ENCODE measurements at places on chromosomes 6 and 20.
A peak's percentile ranks its signal among the peaks of the same experiment; 100 is the strongest.

- DNase-seq: no peak
Measured at GRCh38 chr6:66849843-66850242, 1142.8 kb upstream of the EYS start.

- DNase-seq: no peak
Measured at GRCh38 chr6:104928141-104928540, 28.8 kb upstream of the LIN28B start.

DNA sequence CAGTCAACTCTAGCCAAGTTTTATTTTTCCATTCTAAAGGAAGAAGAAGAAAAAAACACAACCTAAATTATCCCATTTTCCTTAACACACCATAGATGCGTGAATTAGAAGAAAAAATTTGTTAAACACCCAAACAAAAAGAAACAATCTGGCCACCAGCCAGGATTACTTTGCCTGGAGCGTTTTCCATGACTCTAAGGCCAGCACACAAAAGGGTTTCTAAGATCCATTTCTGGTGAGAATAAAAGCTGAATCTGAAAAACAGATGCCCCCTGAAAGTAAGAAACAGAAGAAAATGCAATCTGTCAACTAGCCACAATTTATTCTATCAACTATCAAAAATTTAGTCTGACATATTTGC lies 267.2 kb upstream of the SULF2 start:
- DNase-seq: no peak

- DNase-seq: no peak
Measured at GRCh38 chr6:127177030-127177922, 58.8 kb downstream of the RSPO3 start.

DNA sequence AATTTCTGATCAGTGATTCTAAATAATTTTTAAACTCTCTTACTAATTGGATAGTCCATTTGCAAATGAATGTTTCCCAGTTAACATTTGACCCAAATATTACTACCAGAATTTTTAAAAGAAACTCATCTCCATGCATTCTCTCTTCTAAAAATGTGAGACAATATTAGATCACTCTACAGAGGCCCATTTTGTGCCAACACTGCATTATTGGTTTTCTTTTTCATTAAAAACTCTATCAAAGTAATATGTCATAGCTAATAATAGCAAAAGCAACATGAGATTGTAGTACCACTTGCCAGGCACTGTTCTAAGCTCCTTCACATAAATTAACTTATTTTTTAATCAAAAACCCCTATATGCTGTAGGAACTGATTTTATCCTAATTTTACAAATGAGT lies 345.6 kb upstream of the PLCB4 start:
- no peak for DNase-seq

DNA sequence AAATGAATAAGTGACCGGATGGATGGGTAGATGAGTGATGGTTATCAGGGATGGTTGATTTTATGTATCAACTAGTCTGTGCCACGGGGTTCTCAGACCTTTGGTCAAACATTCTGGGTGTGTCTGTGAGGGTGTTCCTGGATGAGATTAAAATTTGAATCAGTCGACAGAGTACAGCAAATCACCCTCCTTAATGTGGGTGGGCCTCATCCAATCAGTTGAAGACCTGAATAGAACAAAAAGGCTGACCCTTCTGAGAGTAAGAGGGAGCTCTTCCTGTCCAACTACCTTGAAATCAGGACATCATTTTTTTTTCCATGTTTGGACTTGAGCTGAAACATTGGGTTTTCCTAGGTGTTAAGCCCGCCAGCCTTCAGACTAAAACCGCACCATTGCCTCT lies 136.4 kb upstream of the ATXN1 start:
- DNase-seq: no peak

- no peak for DNase-seq
Measured at GRCh38 chr6:37289931-37290330, 32.0 kb upstream of the TMEM217 start.

GRCh38 chr6:41577356-41578216 lies 31.4 kb downstream of the FOXP4 start:
- no peak for DNase-seq

DNA sequence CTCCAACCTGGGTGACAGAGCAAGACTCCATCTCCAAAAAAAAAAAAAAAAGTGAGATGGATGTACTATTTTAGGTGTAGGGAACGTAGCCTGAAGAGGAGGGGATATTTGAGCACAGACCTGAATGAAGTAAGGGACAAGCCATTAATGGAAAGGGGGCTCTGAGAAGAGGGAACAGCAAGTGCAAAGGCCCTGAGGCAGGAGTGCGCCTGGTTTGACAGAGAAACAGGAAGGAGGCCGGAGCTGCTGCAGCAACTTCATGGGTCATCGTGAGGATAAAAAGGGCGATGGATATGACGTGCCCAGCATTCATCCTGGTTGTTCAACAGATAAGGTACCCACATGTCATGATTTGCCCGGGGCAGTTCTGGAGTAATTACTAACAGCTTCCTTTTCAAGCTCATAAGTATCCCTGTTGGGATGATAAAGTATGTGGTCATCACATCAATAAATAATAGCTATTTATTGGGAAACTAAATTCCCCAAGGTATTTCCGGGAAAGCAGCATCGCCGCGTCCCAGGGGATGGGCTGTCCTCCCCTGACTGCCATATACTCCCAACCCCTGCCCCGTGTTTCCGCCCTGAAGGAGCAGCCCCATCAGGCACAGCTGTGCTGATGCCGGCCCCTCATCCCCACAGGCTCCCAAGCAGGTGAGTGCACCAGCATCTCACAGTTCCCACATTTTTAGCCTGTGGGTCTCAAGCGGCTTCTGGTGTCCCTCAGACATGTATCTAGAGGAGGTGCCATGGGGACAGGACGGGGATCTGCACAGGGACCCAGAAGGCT lies 43.4 kb downstream of the DLGAP4 start:
- DNase-seq: no peak

DNA sequence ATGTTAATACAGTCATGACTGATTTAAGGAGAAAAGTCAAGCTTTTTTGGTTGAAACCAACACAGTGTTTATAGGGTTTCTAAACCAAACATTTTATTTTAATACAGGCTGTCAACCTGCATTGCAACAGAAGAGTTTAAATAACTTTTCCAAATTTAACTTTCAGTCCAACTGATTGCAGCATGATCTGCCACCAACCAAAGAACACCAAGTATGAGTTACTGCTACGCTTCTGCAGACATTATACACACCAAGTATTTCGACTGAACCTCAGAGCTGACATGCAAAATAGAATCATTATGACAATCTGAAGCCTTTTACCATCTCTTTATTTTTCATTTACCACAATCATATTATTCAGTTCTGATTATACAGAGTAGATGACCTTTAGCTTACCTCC lies 151.2 kb upstream of the DST start:
- DNase-seq: no peak

DNA sequence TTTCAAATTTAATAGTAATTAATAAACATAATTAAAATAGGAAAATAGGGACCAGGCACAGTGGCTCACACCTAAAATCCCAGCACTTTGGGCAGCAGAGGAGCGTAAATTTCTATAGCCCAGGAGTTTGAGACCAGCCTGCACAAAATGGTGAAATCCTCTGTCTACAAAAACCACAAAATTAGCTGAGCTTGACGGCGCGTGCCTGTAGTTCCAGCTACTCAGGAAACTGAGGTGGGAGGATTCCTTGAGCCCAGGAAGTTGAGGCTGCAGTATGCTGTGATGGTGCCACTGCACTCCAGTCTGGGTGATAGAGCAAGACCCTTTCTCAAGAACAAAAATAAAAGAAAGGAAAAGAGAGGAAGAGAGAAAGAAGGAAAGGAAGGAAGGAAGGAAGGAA lies 1387.0 kb upstream of the ADGRB3 start:
- no peak for DNase-seq

GRCh38 chr6:71190809-71191208 lies 97.8 kb upstream of the OGFRL1 start:
- DNase-seq: no peak

DNA sequence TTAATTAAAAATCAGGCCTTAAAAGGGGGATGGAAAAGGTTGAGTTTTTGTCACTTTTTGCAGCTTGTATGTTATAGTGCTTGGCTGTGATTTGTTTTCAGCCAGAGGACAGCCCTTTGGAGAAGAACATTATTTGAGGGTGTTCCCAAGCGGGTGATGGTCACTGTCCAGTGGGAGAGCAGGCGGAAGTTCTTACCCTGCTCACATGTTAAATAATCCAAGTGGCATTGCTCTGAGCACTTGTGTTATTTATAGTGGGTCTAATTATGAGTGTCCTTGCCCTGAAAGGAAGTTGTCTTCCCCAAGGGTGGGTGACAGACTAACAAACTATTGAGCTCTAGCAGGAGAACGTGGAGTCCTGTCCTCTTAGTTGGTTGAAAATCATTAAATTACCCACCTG lies 49.5 kb downstream of the DOK5 start:
- no peak for DNase-seq

GRCh38 chr20:20333866-20334265 lies 34.0 kb upstream of the INSM1 start:
- no peak for DNase-seq

DNA sequence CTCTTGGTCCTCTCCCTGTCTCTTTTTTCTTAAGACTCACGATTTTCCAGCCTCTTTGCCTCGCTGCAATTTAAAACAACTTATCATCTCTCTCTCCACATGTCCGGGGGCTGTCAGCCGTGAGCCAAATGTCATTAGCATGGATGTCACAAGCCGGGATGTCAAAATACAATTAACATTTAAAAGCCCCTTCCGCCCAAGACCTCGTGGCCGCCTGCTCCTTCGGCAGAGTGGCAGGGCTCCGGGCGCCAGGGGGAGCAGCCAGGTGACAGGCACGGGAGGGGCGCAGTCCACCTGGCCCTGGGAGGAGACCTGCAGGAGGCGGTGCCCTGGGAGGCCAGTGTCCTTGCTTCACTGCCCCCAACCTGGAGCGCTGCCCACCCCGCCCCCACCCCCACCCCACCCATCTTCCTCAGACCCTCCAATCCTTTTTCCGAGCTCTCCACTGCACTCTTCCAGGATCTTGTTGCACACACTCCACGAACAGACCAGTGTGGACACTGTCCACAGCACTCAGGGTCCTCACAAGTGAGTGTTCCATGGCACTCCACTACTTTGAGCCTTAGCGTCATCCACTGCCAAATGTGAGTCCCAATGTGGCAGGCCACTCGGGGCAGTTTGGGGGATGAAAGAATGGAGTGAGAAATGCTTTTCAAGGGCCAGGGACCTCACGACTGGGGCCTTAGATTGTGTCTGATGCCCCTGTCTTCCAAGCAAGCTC lies 5.6 kb upstream of the GRM4 start:
- DNase-seq: no peak

DNA sequence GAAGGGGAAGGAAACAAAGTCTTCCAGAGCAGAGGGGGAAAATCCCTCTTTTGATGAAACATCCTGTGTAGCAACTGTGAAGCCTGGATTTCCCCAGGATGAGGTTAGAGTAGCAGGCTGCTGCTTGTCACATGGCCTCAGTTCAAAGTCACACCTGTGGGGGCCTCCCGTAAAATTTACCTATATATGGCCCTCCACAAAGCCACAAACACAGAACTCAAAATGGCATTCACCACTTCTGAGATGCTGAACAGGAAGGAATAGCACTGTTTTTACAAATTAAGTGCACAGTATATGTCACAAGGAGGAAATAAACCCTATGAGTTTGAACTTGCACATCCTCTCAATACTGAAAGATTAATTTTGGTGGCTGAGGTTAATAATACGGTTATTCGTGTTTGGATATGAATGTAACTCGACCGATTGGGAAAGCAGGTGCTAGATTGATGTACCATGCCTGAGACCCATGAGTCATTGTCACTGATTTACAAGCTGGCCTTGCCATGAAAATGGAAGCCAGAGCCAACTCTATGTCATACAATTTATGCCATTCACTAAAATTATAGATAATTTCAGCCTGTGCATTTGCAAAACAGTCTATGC lies 70.6 kb downstream of the SGK1 start:
- DNase-seq: peak; percentile 44

- no peak for DNase-seq
Measured at GRCh38 chr6:63295553-63296194, 24.1 kb downstream of the LGSN start.

DNA sequence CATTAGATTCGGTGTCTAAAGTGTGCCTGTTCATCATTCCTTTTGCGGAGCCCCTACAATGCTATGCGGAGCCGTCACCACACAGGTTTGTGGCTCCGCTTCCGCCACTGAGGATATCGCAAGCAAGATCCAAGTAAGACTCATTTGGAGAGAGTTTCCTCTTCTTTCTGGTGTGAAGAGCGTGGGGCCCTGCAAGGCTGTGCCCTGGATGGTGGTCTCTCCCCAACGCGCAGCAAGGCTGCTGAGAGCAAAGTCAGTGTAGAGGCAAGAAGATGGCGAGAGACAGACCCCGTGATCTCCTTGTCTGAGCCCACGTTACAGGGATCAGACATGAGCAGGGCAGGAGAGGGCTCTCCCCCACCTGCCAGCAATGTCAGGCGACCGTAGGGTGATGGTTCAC lies 96.3 kb upstream of the AFDN start:
- no peak for DNase-seq

GRCh38 chr6:162435071-162435470 lies 292.5 kb downstream of the PRKN start:
- DNase-seq: no peak

DNA sequence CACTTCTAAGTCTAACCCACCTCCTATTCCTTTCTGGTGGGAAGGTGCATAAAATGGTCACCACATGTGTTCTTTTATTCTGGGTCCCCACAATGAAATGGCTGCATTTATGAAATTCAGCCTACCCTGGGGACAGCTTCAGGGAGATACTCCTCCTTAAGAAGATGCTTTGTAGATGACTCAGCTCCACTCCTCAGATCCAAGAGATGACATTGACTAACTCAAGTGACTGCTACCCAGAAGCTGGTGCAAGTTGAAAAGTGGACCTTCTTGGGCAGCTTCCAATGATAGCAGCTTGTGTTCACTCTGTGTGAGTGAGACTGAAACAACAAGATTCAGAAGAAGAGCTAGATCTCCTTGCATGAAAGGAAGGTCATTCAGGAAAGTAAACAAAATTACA lies 113.4 kb downstream of the SCP2D1 start:
- no peak for DNase-seq

DNA sequence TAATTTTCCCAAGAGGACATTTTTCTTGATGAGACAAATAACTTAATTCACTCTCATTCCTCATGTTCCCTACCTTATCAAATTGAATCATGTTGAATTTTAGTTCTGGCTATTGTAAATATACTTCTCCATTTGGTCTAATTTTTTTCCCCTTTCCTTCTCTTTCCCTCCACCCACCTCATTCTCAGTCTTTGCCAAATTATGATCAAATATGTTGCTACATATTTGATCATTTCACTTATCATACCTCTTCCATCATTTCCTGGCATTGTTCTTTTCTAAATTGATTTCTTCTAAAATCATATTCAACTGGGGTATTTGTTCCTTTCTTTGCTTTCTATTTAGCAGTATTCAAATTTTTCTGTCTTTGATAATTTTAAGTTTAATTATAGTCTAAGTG lies 52.3 kb downstream of the HDGFL1 start:
- no peak for DNase-seq

- DNase-seq: no peak
Measured at GRCh38 chr6:159978291-159979135, 9.6 kb downstream of the IGF2R start.

GRCh38 chr20:31446084-31446819 lies 5.8 kb downstream of the DEFB123 start:
- no peak for DNase-seq
